ENCODE measurements at places on chromosomes 7 and 10.

GRCh38 chr7:45704683-45705016 is 130.5 kb downstream of the ADCY1 start:
- H3K4me1 ChIP-seq, result no peaks in the 10 kb centered on the region
- H3K27ac ChIP-seq, result no peak overlapping the region
- H3K36me3 ChIP-seq, result no peaks in the 10 kb centered on the region
- peaks cover 6% of the 10 kb centered on the region for H3K27me3 ChIP-seq
- no peak for DNase-seq

DNA sequence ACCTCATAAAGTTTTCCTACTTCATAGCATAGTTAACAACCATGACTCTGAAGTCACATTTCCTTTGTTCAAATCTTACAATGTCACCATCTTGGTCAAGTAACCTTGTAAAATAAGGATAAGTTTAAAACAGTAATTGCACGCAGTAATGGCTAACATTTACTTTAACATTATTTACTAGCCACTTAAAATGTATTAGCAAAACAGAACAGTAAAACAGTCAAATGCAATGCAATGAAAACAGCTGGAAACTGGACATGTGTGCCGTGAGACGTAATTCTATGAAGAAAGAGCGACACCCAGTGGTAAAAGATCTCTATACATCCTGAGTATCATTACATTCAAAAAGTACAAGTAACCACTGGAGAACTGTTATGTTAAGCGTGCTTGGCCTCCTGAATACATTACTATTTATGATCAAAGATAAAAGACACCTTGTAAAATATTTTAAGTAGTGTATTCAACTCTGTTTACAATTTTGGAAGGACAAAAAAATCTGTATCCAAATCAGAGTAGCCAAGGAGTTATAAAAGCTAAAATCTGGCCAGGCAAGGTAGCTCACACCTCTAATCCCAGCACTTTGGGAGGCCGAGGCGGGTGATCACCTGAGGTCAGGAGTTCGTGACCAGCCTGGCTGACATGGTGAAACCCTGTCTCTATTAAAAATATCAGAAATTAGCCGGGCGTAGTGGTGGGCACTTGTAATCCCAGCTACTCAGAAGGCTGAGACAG is 27.2 kb downstream of the ATE1 start:
- H3K27me3 ChIP-seq, result no peaks in the 10 kb centered on the region

DNA sequence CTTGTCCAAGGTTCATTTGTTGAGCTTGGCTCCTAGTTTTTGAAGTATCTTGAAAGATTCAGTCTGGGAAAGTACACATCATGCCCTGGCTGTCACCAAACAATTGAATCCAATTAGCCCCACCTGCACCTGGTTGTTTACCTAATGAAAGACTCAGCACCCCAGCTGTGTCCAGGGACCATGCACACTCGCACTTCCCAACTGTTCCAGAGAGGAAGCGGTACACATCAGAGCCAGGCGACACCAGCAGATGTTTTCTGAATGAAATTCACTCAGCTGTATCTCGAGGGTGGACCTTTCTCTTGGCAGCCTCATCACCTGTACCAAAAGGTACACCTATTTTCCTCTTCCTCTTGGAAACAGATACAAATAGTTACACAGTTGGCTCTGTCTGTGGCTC is 216.4 kb upstream of the LRGUK start:
- H3K27me3 ChIP-seq, result no peaks in the 10 kb centered on the region
- DNase-seq, result no peak
- H3K36me3 ChIP-seq, result peaks cover 11% of the 10 kb centered on the region

- no peak overlapping the region for H3K27ac ChIP-seq
- no peak for DNase-seq
- no peak overlapping the region for H3K4me3 ChIP-seq
- H3K4me1 ChIP-seq, result no peaks in the 10 kb centered on the region
- no peaks in the 10 kb centered on the region for H3K27me3 ChIP-seq
Observed at GRCh38 chr10:106947643-106948042, 216.9 kb downstream of the SORCS1 start.

- H3K27ac ChIP-seq, result no peak overlapping the region
- H3K4me1 ChIP-seq, result peaks cover 8% of the 10 kb centered on the region
- peaks cover 16% of the 10 kb centered on the region for H3K27me3 ChIP-seq
- peaks cover 11% of the 10 kb centered on the region for H3K36me3 ChIP-seq
- H3K4me3 ChIP-seq, result no peak overlapping the region
- no peak for DNase-seq
Observed at GRCh38 chr7:148607151-148607661, 16.6 kb downstream of the C7orf33 start.

DNA sequence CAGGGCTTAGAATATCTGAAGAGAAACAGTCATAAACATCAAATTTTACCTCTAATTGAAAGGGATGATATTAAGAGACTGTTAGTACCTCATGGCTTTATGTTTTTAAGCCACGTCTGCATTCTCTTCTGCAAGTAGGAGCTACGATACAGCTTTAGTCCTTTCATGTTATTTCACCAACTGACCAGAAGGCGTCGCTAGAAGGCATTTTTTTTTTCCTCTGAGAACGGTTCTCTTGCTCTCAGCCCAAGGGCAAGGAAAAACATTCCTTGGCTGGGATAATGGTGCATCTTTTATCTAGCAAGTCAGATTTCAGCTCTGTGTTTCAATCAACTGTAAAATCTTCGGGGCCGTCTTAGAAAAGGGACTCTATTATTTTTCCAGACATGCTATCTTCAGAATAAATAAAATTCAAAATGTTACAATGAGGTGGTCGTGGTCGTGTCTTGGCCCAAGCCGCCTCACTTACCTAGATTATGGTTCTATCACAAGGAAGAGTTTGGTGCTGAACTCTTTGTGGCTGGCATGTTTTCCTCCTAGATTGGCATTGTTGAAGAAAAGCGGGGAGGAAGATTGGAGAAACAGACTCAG is 41.6 kb upstream of the LYZL2 start:
- peak overlapping the region; percentile 82 for H3K4me3 ChIP-seq
- peak; percentile 43 for DNase-seq
- H3K27me3 ChIP-seq, result peaks cover 11% of the 10 kb centered on the region

DNA sequence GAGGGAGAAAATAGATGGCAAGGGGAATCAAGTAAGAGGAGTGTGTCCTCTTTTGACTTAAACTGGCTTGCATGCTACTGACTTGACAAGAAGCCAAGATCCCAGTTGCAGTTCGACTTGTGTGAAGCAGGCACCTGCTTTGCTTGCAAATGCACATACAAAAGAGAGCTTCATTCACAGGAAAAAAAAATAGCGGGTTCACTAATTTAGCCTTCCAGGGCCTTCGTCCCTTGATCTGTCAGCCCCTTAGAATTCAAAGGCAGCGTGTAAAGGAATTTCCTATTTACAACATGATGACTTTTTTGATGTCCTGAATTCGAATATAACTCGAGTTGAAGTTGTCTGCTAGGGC is 192.1 kb downstream of the CELF2 start:
- peaks cover 54% of the 10 kb centered on the region for H3K27me3 ChIP-seq
- no peak for DNase-seq
- peak overlapping the region; percentile 83 for H3K4me3 ChIP-seq
- H3K36me3 ChIP-seq, result peaks cover 20% of the 10 kb centered on the region

DNA sequence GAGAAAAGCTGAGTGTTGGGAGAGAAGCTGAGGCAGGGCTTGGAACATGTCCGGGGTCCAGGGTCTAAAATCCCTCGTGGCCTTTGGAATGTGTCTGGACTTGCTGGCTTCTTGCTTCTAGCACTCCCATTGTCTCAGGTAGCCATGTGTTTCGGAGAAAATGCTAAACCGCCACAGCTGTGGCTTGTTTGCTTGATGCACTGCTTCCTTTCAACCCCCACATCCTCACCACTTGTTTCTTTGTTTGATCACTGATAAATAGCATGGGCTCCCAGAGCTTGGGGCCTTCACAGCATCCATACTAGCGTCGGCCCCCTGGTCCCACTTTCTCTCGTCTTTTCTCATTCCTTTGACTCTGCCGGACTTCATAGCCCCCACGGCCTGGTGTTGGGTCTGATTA is 102.7 kb downstream of the ANKRD26 start:
- H3K36me3 ChIP-seq, result peaks cover 10% of the 10 kb centered on the region
- no peak overlapping the region for H3K4me3 ChIP-seq
- H3K4me1 ChIP-seq, result no peaks in the 10 kb centered on the region
- no peak for DNase-seq

GRCh38 chr7:4022265-4022664 is 659.8 kb upstream of the FOXK1 start:
- no peak for DNase-seq
- H3K4me1 ChIP-seq, result no peaks in the 10 kb centered on the region
- no peak overlapping the region for H3K27ac ChIP-seq
- no peak overlapping the region for H3K4me3 ChIP-seq
- no peaks in the 10 kb centered on the region for H3K27me3 ChIP-seq
- H3K36me3 ChIP-seq, result no peaks in the 10 kb centered on the region

GRCh38 chr7:116258734-116259133 is 48.4 kb downstream of the TES start:
- H3K27me3 ChIP-seq, result no peaks in the 10 kb centered on the region
- H3K4me3 ChIP-seq, result no peak overlapping the region
- peaks cover 2% of the 10 kb centered on the region for H3K36me3 ChIP-seq
- peak; percentile 43 for DNase-seq

DNA sequence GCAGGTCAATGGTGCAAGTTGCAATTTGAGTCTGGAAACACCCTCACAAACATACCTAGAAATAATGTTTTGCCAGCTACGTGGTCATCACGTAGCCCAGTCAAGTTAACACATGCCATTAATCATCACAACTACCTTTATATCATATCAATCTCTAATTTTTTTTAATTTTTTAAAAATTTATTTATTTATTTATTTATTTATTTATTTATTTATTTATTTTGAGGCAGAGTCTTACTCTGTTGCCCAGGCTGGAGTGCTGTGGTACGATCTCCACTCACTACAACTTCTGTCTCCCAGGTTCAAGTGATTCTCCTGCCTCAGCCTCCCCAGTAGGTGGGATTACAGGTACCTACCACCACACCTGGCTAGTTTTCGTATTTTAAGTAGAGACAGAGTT is 52.4 kb upstream of the MACROH2A2 start:
- no peak overlapping the region for H3K4me3 ChIP-seq
- no peak for DNase-seq
- H3K27me3 ChIP-seq, result peaks cover 2% of the 10 kb centered on the region

- H3K27me3 ChIP-seq, result peaks cover 6% of the 10 kb centered on the region
- no peak for DNase-seq
- H3K36me3 ChIP-seq, result no peaks in the 10 kb centered on the region
- no peaks in the 10 kb centered on the region for H3K4me1 ChIP-seq
- no peak overlapping the region for H3K27ac ChIP-seq
- no peak overlapping the region for H3K4me3 ChIP-seq
Observed at GRCh38 chr10:127046975-127047877, 142.0 kb downstream of the DOCK1 start.

- peaks cover 20% of the 10 kb centered on the region for H3K4me1 ChIP-seq
- no peaks in the 10 kb centered on the region for H3K27me3 ChIP-seq
- DNase-seq, result peak; percentile 15
- no peaks in the 10 kb centered on the region for H3K36me3 ChIP-seq
- peak overlapping the region; percentile 83 for H3K4me3 ChIP-seq
Observed at GRCh38 chr10:7471720-7472367, 61.0 kb upstream of the SFMBT2 start.

DNA sequence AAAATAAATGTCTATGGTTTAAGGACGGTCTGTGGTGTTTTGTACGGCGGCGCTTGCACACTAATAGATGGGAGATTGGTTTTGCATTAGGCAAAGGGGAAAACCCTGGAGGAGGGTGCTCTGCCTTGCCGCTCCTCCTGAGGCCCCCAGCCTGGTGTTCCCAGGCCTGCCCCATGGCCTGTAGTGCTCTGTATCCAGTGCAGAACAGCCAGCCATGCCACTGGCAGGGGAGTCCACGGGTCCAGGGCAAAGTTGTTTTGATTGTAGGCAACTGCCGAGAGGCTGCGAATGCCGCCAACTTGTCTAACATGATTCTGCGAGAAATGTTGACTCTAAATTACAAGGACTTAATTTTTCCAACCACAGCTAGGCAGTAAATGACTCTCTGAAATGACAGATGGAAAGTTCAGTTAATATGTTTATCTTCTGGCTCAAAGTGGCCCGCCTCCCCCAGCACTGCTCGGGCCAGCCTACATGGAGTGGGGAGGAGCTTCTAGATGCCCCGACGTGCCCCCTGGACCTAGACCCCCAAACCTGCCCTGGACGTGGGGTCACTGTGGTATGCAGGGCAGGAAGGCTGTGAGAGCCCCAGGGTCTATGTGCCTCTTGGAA is 104.6 kb upstream of the GDF10 start:
- peaks cover 2% of the 10 kb centered on the region for H3K27me3 ChIP-seq
- H3K4me3 ChIP-seq, result no peak overlapping the region
- no peaks in the 10 kb centered on the region for H3K4me1 ChIP-seq
- DNase-seq, result no peak

- peaks cover 4% of the 10 kb centered on the region for H3K27me3 ChIP-seq
- H3K36me3 ChIP-seq, result no peaks in the 10 kb centered on the region
- H3K4me3 ChIP-seq, result no peak overlapping the region
- DNase-seq, result no peak
Observed at GRCh38 chr10:24849051-24849450, 103.4 kb downstream of the PRTFDC1 start.

DNA sequence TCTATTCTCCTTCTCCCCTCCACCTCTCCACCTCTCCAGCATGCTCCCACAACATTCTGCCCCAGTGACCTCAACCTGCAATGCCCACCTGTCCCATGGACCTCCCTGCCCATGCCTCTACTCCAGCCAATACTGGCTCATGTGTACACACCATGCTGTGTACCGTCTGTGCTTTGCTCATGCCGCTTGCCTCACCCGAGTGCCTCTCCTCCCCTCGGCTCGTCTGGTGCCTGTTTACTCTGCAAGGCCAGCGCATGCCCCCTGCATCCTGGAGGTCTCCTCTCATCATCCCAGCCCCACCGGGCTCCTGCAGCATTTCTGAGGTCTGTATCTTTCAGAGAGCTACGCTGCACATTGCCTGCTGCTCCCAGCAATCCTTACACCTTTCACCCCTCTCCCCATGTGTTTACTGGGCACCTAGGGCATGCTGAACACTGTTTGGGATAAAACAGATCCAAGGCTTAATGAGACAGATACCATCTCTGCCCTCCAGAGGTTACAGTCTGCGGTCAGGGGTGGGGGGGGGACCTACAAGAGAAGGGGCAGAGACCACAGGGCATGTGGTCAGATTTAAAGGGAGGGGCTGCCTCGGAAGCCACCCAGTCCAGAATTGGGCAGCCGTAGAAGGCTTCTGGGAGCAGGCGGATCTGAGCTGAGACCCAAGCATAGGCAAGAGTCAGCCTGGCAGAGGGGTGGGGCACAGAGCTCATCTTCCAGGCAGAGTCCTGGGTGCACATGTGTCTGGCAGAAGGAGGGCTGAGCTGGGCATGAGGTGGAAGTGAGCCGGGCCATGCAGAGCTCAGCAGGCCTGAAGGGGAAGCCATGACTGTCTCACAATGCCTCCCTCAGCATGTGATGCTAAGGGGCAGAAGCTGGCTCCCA is 29.6 kb upstream of the PSAP start:
- H3K27me3 ChIP-seq, result peaks cover 4% of the 10 kb centered on the region
- no peak overlapping the region for H3K27ac ChIP-seq
- peaks cover 6% of the 10 kb centered on the region for H3K4me1 ChIP-seq
- DNase-seq, result no peak
- no peak overlapping the region for H3K4me3 ChIP-seq
- H3K36me3 ChIP-seq, result peaks cover 6% of the 10 kb centered on the region

DNA sequence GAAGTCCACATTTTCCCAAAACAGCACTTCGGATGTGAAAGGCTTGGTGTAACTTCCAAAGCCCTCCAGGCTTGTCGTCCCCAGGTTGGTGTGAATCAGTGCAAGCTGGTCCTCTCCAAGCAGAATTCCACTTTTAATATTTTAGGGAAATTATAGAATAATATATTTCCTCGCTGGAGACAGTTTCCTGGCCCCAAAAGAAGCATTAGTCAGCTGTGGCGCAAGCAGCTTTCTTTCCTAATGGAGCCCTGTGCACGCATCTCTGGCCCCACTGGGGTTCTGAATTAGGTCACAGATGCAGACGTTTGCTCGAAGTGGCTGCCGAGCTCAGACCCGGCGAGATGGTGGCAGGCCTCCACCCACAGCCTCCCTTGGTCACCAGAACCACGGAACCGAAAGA is 33.3 kb upstream of the MNX1 start:
- no peak overlapping the region for H3K4me3 ChIP-seq
- H3K27ac ChIP-seq, result no peak overlapping the region
- no peaks in the 10 kb centered on the region for H3K4me1 ChIP-seq
